ENCODE measurements at places on chromosomes 11 and 22.

GRCh38 chr11:22263613-22264012 lies 70.7 kb downstream of the ANO5 start:
- no peak for DNase-seq

GRCh38 chr11:28338371-28338770 lies 230.2 kb downstream of the METTL15 start:
- no peak for DNase-seq

DNA sequence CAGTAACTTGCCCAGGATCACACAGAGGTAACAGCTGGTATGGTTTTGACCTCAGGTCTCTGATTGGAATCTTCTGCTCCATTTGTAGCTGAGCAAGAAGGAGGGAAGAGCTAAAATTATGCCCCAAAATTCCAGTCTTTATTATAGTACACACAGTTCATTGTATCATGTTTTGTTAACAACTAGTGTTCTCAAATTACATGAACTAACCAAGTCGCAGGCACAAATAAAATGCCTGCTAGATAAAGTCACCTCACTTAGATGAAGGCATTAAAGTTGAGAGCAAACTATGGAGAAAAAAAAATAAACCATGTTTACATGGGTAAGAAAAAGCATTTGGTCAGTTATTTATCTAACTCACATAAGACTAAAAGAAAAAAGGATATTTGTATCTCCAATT lies 58.8 kb downstream of the PDGFD start:
- DNase-seq = no peak

- DNase-seq = no peak
These were observed 179.4 kb downstream of the ARHGAP42 start for GRCh38 chr11:100866453-100866852.

DNA sequence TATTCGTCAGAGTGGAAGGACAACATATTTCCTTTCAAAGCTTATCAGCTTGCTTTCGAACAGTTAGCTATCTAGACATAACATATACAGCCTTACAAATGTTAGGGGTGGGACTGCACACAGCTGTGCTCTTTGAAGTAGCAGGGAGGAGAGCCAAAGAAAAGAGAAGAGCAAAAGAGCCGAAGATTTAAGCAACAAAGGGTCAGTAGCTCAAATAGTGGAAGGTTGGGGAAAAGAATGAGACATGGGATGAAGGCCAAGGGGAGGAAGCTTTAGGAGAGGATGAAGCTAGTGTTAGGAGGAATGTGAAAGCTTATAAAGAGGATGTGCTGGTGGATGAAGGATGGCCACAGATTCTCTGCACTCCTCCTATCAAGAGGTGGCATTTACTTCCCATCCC lies 31.8 kb upstream of the IGSF22 start:
- no peak for DNase-seq

DNA sequence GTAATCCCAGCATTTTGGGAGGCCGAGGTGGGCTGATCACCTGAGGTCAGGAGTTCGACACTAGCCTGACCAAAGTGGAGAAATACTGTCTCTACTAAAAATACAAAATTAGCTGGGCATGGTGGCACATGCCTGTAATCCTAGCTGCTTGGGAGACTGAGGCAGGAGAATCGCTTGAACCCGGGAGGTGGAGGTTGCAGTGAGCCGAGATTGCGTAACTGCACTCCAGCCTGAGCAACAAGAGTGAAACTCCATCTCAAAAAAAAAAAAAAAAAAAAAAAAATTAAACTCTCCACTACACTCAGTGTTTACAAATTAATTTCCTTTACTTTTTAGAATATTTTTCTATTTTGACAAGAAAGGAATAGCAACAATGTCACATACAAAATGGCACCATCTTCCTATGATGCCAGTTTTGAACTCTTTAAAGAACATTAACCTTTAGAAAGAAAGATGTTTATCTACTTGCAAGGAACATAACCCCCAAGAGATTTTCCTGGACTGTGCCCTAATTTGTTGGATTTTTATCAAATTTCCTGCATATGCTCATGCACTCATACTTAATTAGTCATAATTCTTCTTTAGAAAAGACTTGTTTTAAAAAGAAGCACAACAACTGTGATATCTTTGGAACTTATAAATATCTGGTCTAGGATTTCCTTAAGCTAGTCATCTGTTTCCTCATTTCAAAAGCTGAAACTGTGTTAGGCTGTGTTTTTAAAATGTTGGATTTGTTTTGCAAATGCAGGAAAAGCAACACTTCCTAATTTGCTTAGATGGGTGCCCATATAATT lies 22.6 kb upstream of the HIPK3 start:
- no peak for DNase-seq

GRCh38 chr11:2989006-2989405 lies 3.1 kb downstream of the NAP1L4 start:
- no peak for DNase-seq

DNA sequence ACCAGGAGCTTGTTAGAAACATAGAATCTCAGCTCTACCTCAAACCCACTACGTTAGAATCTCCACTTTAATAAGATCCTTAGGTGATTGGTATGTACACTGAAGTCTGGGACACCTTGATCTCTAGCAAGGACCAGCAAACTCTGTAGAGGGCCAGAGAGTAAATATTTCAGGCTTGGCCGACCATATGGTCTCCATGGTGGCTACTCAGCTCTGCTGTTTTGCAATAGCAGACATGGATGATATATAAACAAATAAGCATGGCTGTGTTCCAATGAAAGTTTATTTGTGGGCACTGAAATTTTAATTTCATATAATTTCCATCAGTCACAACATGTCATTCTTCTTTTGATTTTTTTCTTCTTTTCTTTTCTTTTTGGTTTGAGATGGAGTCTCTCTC lies 23.9 kb downstream of the UBASH3B start:
- DNase-seq = no peak

GRCh38 chr11:118088531-118088930 lies 1.8 kb upstream of the SMIM35 start:
- no peak for DNase-seq

All from stimulated activated CD4-positive, alpha-beta T cell treated with anti-CD3 and anti-CD28 coated beads, Interleukin-4, amount 100 ng/mL, for 24 hours (primary cell).